Vagina (tissue), 2 donors: ENCODE measurements at places on chromosomes 2 and 18. TPM values are rescaled to one million over a fixed set of nuclear protein-coding genes. Genes with fewer than 3 reads are reported as not detected.
A peak's percentile ranks its signal among the peaks of the same experiment; 100 is the strongest.

- H3K27ac ChIP-seq = no peak overlapping the region
- H3K27me3 ChIP-seq = no peaks in the 10 kb centered on the region
- no peaks in the 10 kb centered on the region for H3K4me1 ChIP-seq
- no peak overlapping the region for H3K4me3 ChIP-seq
Observed at GRCh38 chr2:191180713-191181112, 29.9 kb upstream of the STAT4 start.

DNA sequence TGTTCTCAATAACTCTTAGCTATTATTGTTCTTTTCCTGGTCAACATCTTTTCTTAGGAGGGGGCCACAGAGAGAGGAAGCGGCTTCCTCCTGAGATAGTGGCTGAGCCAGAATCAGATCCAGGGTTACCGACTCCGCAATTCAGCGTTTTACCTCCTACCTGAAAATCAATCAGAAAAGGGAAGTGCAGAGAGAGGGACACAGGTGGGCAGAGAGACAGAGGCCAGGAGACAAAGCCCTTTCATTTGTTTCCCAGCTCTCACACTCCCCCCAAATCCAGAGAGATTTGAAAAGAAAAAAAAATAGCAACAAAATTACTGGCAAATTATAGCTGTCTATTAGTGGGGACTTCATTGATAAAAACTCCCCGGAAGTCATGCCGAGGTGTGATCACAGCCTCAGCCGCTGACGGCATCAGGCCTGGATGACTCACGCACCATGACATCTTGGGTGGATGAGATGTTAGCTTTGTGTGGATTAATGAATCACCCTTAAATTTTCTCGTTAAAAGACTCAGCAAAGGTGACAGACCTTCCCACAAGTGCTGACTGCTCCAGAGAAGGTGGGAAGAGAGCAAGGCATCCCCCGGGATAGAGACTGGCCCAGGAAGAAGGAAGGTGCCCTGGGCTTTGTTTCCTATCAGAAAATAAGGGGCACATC, 120.7 kb downstream of the LOXHD1 start:
- no peak overlapping the region for H3K4me3 ChIP-seq
- no peak overlapping the region for H3K27ac ChIP-seq
- H3K27me3 ChIP-seq = no peaks in the 10 kb centered on the region

DNA sequence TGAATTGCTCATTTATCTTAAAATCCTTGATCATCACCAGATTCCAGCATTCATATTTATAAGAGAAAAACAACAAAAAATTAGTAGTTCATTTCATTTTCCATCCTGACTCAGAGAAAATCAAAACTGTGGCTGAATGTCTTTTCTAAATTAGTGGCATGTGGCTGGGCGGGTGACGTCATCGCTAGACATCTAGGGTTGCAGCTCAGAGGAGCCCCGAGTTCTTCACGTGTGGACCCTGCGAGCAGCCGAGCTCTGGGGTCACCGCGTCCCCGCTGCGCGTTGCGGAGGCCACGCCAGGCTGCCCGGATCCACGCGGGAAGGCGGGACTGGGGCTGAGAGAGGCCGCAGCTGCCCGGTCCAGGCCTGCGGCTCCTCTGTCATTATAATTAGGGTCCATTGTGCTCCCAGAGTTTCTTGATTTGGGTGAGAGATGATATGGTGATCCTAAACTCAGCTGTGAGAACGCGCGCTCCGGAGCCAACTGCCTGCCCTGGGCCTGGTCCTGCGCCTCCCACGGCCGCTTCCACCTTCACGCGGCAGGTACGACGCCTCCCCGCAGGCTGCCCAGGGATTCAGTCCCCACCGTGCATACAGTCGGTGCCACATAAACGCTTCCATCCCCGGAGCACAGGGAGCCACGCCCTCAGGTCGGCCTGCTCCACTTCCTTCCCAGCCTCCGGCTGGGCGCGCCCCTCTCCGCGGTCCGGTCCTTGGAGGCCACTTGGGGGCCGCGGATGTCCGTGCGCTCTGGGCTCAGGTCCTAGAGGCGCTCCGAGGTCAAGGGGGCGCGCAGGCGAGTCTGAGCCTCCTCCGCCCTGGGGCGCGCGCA, 56.5 kb downstream of the TMEM18 start:
- H3K4me1 ChIP-seq = no peaks in the 10 kb centered on the region
- no peaks in the 10 kb centered on the region for H3K27me3 ChIP-seq
- no peaks in the 10 kb centered on the region for H3K36me3 ChIP-seq
- DNase-seq = no peak
- no peak overlapping the region for H3K4me3 ChIP-seq

- no peaks in the 10 kb centered on the region for H3K27me3 ChIP-seq
- no peaks in the 10 kb centered on the region for H3K36me3 ChIP-seq
- no peak for DNase-seq
- H3K27ac ChIP-seq = no peak overlapping the region
- no peaks in the 10 kb centered on the region for H3K4me1 ChIP-seq
Observed at GRCh38 chr18:67924656-67925055, 408.1 kb upstream of the DSEL start.

DNA sequence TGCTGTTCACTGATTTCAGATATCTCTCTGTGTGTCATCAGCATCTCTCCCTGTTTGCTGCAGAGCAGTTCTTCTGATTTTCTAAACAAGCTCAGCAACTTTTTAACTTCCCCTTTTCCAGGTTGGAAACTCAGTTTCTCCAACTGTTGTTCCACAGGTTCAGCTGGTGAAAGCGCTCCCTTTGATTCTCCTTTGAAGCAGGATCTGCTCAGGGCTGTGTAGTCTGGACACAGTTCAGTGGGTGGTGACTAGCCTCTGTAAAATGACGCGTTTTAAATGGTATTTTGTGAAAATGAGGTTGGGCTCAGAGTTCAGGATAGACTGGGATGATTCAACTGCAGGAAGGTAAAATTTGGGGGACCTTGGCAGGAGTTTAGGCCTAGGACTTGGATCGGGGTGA, 106.3 kb downstream of the TRIM43 start:
- no peak overlapping the region for H3K27ac ChIP-seq
- H3K4me3 ChIP-seq = no peak overlapping the region
- no peak for DNase-seq
- no peaks in the 10 kb centered on the region for H3K4me1 ChIP-seq

DNA sequence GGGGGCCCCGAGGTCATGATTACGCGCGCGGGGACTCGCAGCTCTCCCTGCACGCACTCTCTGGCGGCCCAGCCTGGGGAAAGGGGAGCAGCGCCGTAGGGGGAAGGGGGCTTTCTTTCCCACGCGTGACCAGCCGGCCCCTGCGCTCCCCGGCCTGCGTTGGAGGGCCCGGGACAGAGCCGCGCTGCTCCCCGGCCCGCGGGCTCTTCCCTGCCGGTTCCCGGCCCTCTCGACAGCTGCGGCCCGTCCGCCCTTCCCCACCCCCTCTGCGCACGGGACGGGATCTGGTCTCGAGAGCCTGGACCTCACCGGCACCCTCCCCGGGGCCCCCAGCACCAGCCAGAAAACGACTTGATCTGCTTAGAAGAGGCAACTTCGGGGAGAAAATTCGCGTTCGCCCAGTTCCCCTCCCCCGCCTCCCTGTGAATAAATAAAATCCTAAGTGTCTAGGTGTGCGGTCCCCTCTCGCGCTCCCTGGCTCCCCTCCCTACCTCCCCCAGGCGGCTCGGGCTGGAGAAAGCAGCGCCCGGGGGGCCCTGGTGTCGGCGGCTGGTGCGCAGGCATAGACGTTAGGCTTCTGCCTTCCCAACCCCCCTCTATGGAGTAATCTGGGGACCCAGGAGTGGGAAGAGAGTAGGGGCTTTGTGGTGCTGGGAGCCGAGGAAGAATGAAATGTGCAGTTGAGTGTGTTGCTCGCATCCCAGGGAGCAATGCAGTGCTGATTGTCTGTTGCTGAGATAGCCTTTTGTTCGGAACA, 803 bp upstream of the FIGN start:
- peak overlapping the region; percentile 93 for H3K27ac ChIP-seq
- H3K36me3 ChIP-seq = no peaks in the 10 kb centered on the region
- no peaks in the 10 kb centered on the region for H3K27me3 ChIP-seq

Gene ARHGEF33
- total RNA-seq = 0.74 TPM

Gene GCG
- not detected for total RNA-seq
